ENCODE measurements at places on chromosomes 16 and 17.

GRCh38 chr17:3639981-3640596, 3.5 kb downstream of the CTNS start:
- no peak for DNase-seq

GRCh38 chr17:4249452-4250029, 14.2 kb downstream of the ANKFY1 start:
- peak; percentile 5 for DNase-seq

DNA sequence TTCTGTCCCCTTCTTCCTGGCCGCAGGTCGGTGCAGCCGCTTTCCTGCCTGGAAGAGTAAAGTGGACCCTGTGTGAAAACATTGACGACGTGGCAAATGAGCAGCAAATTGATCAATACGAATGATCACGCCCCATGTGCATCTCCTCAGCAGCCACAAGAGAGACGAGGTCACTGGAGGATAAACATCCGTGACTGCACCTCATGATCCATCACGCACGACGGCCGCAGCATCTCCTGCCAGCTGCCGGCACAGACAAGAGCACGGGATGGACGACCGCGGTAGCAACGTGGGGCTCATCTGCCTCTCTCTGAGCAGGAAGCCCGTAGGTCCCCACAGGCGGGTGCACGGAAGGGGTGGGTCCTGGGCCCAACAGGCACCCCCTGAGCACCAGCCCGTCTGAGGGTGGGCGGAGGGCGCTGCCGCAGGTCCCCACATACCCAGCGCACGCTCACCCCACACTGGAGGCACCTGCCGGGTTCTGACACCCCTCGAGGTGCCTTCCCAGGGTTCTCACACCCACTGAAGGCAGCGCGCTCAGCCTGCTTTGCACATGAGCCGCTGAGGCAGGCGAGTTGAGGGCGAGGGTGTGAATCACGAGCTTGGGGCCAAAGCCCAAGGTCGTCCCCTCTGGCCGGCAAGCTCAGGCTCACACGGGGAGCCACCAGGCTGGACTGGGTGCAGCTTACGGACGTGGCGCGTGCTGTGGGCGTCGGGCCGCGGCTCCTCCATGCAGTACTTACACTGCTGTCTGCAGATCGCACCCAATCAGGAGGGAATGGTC, 12.3 kb upstream of the CDH15 start:
- DNase-seq, result no peak

DNA sequence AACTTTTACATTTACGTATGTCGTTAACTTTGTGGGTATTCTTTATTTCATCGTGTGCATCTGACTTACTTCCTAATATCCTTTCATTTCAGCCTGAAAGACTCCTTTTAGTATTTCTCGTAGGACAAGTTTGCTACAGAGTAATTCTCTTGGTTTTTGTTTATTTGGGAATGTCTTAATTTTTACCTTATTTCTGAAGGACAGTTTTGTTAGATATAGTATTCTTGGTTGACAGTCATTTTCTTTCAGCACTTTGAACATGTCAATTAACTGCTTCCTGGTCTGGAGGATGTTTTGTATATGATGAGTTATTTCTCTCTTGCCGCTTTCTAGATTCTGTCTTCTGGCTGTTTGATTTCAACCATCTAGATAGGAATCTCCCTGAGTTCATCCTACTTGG, 109.2 kb upstream of the NACA2 start:
- no peak for DNase-seq

DNA sequence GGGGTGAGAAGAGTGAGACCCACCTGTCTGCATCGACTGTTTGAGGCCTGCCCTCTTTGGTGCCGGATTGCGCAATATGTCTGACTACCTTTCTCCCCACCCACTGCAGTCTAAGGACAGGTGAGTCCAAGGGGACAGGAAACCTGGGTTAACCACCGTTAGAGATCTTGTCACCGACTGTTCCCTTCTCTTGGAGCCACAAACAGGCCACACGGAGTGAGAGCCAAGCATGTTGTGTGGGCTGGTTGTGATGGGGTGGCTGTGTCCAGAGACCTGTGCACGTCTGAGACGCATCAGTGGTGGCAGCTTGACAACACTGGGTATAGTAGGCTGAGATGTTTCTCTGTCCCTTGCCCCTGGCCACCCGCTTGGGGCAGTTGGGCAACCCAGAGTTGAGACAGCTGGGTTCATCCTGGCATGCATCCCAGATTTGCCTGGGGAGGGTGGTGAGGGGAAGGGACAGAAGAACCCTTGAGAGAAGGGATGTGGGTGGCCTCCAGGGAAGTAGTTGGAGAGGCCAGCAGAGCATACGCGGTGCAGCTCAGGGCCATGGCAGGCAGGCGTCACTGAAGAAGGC, 21.4 kb downstream of the MPRIP start:
- DNase-seq, result no peak

GRCh38 chr16:1181404-1182315, 28.8 kb downstream of the CACNA1H start:
- DNase-seq, result no peak

DNA sequence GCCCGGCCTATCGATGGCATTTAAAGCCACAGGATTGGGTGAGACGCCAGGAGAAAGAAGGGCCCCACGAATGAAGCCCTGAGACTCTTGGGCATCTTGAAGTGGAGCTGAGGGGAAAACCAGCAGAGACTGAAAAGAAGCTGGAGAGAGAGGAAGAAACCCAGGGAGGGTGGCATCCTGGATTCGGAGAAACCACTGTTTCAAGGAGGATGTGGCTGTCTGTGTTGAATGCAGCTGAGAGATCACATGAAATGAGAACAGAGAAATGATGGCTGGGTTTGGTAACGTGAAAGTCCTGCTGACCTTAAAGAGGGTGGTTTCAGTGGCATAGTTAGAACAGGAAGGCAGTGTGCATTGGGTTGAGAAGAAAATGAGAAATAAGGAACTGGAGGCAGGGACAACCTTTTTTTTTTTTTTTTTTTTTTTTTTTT, 3.8 kb downstream of the TNFSF12 start:
- peak; percentile 84 for DNase-seq

DNA sequence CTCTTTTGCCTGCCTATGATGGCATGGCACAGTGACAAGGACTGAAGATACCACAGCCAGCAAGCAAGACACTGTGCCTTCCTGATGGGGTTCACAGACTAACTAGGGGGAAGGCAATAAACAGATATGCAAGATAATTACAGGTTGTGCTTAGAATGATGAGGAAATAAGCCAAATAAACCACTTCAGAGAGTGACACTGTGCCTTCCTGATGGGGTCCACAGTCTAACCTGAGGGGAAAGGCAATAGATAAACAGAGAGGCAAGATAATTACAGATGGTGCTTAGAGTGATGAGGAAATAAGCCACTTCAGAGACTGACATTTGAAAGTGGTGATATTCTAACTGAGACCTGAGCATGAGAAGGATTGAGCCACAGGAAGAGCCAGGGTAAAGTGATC, 84.2 kb downstream of the HS3ST2 start:
- no peak for DNase-seq

DNA sequence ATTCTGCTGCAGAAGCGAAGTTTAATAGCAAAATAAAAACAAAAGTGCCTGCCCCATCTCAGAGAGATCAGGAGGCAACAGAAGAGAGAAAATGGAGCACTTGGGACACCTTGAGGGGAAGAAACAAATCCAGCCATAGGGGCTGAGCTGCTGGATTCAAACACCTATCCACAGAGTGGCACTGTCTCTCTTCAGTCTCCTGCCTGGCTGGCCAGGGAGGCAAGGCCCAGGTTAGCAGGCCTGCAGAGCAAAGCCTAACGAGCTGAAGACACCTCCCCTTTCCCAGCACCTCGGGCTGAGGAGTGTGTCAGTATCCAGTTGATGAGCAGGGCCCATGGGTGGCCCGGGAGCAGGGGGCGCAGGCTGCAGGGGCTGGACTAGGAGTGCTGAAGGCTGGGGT, 8.8 kb upstream of the KRT31 start:
- no peak for DNase-seq

- no peak for DNase-seq
These were observed 775 bp upstream of the CHP2 start for GRCh38 chr16:23753908-23754593.

DNA sequence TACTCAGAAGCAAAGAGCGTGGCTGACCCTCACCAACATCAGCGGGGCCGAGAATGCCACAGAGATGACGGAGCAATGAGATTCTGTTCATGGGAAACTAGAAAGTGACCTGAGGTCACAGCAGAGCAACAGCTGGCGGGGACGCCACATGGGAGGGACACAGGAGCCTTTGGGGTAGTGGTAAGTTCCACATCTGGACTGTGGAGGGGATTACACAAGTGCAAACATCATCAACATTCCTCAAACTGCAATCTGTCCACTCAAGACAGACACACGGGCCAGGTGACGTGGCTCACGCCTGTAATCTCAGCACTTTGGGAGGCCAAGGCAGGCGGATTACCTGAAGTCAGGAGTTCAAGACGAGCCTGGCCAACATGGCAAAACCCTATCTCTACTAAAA, 11.2 kb downstream of the HAGH start:
- no peak for DNase-seq

DNA sequence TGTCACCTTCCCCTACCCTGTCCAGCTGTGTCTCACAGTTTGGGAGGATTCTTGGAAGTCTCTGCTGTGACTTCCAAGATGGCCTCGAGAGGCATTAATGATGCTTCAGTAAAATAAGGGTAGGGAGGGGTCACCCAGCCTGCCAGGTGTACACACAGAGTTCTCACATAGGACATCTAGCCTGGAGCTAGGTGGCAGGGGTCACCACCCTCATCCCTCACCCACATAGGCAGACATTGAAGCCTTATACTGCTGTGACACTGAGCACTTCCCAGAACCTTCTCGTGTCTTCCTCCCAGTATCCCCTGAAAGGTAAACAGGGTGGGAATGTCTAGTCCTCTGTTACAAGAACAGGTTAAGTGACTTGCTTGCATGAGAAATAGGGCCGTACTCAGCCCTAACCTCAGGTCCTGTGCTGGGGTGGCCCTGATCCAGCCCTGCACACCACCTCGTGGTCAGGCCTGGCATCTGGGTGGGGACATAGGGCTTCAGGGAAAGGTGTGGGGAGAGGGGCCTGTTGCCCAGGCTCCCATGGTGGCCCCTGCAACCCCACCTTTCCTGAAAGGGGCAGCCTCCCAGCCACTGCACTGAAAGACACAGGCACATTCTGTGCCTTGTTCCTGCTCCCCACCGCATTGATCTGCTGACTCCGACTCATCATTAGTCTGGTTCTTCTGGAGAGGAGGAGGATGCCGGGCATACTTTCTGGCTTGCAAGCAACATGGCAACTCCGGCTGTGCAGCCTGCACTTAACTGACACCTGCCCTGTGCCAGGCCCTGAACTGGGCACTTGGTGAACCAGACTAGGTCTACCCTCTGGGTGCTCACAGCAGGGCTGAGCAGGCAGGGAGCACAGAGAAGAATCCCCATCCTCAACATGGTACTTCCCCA, 3.6 kb upstream of the MMP15 start:
- no peak for DNase-seq

DNA sequence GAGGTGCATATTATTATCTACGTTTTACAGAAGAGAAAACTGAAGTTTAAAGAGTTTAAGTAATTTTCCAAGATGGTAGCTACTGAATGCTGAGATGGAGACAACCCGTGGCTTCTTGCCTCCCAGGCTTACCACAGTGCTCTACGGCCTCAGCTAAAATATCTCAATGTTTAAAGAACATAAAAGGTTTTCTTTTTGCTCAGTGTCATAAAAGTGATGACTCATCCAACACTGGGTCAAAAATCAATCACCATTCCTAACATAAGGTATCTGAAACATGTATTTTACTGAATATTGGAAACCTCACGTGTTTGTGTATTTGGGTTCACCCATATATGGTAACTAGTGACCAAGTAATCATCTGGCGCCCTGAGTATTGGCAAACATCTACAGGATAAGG, 18.4 kb downstream of the ABCA9 start:
- DNase-seq, result no peak

DNA sequence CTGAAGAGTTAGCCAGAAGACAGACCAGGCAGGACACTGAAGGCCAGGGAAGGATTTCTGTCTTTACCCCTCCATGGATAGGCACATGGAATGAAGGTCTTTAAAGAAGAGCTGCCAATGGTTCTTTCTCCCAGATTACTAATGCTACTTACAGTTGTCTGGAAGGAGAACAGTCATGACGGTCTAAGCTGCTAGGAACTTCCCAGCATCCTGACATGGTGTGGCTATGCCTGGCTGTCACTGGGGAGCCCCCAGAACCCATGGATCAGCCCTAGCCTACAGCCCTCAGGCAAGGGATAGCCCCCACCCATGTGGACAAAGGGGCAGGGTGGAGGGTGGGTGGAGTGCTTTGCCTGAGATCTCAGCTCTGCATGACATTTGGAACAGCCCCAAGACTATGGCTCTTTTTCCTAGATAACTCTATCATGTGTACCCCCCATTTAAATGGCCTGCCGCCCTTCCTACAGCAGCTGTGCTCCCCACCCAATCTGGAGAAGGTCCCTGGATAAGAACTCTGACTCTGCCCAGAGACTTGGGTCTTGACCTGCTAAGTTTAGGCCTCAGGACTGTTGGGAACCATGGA, 9.2 kb upstream of the KAT7 start:
- no peak for DNase-seq
